ENCODE measurements at places on chromosomes 12 and 14. TPM values are rescaled to one million over a fixed set of nuclear protein-coding genes. Genes with fewer than 3 reads are reported as not detected.

DNA sequence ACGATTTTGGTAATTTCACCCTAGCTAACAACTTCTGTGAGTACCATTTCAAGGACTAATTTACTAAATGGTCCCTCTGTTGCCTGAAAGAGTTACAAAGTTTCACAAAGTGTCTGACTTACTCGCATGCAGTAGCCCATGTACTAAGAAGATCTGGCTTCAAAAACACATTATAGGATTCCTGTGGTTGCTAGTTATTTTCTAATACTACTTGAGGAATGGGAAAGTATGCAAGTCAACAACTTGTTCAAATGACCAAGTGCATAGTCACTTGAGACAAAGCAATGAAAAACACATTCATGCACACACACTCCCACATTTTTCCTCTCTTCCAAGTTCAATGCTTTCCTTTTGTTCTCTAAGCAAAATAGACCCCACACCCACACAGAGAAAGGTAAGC, 219.7 kb upstream of the TMPO start:
- no peaks in the 10 kb centered on the region for H3K36me3 ChIP-seq
- no peaks in the 10 kb centered on the region for H3K27me3 ChIP-seq
- peaks cover 11% of the 10 kb centered on the region for H3K4me1 ChIP-seq

DNA sequence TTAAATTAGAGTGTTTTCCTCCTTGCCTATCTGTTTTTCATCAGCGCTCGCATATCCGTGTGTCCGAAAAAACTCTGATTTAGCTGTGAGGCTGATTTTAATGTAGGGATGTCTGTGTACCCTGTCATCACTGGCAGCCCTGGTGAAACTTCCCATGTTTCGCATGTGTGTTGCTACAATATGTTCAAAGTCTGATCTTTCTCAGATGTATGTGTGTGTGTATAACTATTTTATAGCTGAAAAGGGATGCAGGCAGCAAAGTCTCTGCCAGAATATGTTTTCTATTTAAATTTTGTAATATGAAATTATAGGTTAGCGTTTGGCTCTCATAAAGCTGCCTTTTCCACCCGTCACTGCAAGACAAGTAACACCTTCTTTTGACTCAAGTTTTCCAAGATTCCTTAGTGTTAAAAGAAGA, 154.8 kb downstream of the TMTC2 start:
- H3K4me1 ChIP-seq, result no peaks in the 10 kb centered on the region
- DNase-seq, result no peak
- H3K36me3 ChIP-seq, result no peaks in the 10 kb centered on the region
- no peak overlapping the region for H3K4me3 ChIP-seq

GRCh38 chr12:114764510-114764909, 80.5 kb upstream of the TBX3 start:
- no peak overlapping the region for H3K4me3 ChIP-seq
- H3K4me1 ChIP-seq, result no peaks in the 10 kb centered on the region
- no peak for DNase-seq

GRCh38 chr14:32507029-32507984, 178.2 kb downstream of the AKAP6 start:
- H3K4me1 ChIP-seq, result no peaks in the 10 kb centered on the region
- H3K4me3 ChIP-seq, result no peak overlapping the region
- no peaks in the 10 kb centered on the region for H3K27me3 ChIP-seq

DNA sequence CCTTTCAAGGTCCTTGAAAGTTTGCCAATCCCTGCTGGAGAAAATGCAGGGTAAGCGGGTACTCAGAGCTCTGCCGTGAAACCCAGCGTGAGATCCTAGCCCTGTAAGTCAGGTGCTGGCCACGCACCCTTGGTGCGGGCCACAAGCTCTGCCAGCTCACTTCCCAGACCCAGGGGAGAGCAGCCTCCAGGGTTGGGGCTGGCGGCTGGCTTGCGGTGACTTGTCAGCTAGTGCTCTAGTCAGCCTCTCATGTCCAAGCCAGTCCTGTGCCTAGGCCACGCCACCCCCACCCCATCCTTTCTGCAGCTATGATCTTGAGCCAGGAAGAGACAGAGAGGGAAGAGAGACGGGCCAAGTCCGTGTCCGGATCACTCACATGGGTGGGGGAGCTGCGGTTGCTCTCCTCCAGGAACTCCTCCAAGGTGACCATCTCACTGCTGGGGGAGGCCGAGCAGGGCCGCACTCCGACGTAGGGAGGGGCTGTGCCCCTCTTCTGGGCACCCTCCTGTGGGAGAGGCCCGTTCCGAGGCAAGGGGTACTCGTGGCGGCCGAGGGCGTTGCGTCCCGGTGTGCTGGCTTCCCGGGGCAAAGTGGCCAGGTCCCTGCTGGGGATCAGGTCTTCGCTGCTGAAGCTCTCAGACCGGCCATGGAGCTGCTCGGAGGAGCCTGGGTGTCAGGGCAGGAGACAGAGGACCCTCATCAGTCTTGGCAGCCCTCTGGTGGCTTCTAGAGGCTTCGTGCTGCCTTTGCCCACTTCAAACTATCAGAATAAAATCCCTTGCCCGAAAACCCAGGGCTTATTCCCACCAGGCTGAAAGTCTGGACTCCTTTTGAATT, 33.3 kb upstream of the GPR68 start:
- no peak overlapping the region for H3K4me3 ChIP-seq
- H3K27me3 ChIP-seq, result no peaks in the 10 kb centered on the region
- H3K4me1 ChIP-seq, result no peaks in the 10 kb centered on the region
- H3K36me3 ChIP-seq, result peaks cover 48% of the 10 kb centered on the region

KRT6C gene
- not detected for total RNA-seq

DNA sequence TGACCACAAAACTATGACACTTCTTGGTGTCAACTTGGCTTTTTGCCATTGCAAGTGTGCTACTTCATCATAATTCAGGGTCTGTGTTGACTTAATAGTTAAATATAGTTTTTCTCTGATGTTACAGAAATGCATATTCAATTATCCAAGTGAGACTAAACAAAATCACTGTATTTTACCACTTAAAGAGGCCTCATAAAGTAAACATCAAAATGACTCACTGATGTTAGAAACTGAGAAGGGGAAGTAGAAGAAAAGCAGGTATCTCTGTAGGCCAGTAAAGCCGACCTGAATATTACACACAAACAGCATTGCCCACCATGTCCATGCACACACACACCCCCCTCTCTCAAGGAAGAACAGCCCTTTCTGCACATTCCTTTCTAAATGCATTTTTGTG, 55.4 kb downstream of the RPAP3 start:
- no peaks in the 10 kb centered on the region for H3K27me3 ChIP-seq
- H3K36me3 ChIP-seq, result peaks cover 13% of the 10 kb centered on the region
- peaks cover 8% of the 10 kb centered on the region for H3K4me1 ChIP-seq
- DNase-seq, result no peak
- no peak overlapping the region for H3K4me3 ChIP-seq

Data from endodermal cell (in vitro differentiated cells).